ENCODE measurements at places on chromosomes 6 and 20. TPM values are rescaled to one million over a fixed set of nuclear protein-coding genes. Genes with fewer than 3 reads are reported as not detected.
A peak's percentile ranks its signal among the peaks of the same experiment; 100 is the strongest.

- H3K27ac ChIP-seq: no peak overlapping the region
- H3K4me3 ChIP-seq: no peak overlapping the region
- H3K36me3 ChIP-seq: no peaks in the 10 kb centered on the region
- H3K27me3 ChIP-seq: no peaks in the 10 kb centered on the region
- H3K4me1 ChIP-seq: no peaks in the 10 kb centered on the region
These were observed 378.7 kb upstream of the HSF2 start for GRCh38 chr6:122020588-122021264.

DNA sequence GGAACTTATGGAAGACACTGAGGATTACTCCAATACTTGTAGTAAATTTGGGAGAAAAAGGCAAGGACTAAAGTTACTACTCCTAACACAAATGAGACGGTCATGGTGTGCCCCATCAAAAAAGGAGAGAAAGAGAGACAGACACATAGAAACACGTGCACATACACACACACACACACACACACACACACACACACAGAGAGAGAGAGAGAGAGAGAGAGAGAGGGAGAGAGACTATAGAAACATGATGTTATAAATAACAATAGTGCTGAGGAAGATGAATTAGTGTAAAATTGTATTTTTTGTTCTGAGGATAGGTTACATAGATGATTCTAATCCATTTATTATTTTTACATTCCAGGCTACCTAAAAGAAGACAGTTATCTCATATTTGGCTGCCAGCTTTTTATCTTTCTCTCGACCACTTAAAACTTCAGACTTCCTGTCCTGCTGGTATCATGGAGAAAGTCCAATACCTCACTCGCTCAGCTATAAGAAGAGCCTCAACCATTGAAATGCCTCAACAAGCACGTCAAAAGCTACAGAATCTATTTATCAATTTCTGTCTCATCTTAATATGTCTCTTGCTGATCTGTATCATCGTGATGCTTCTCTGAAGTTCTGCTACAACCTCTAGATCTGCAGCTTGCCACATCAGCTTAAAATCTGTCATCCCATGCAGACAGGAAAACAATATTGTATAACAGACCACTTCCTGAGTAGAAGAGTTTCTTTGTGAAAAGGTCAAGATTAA lies 10.5 kb downstream of the PLN start:
- H3K4me1 ChIP-seq: peaks cover 25% of the 10 kb centered on the region
- peak overlapping the region; percentile 74 for H3K27ac ChIP-seq

- H3K36me3 ChIP-seq: no peaks in the 10 kb centered on the region
- no peak overlapping the region for H3K4me3 ChIP-seq
- no peak overlapping the region for H3K27ac ChIP-seq
- no peaks in the 10 kb centered on the region for H3K4me1 ChIP-seq
- no peaks in the 10 kb centered on the region for H3K27me3 ChIP-seq
These were observed 157.7 kb upstream of the AKAP12 start for GRCh38 chr6:151082079-151082478.

DNA sequence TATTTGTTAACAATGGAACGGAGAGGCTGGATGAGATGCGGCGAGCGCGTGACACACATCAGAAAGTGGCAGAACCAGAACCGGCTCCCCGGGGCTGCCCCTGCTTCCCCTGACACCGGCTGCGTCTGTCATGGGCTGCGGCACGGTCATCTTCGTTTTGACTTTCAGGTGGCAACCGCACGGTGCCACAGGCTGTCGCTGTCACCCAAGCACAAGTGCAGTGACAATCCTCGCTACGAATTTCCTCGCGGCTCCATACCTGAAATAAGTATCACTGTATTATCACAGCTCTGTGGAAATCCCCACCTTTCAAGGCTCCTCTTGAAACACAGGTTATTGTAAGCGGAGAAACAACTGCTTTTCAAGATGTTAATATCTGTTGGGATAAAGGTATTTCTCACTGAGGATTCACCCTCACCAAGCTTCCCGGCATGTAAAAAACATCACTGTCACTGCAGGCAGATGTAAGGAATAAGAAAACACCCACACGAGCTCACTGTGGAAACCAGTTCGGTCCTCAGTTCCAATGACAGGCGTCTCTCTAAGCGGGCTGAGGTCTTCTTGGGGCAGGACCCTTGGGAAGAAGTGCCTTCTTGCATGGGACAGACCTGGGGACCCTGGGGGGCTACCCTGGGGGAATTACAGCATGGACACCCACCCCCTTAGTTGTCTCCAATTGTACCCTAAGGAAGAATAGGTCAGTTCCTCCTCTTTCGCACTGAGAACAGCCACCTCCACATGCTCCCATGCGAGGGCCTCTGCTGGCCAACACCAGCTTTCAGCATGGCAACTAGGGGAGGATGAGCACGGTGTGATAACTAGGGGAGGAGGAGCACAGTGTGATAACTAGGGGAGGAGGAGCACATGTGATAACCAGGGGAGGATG lies 86.3 kb downstream of the DACT2 start:
- DNase-seq: no peak
- no peaks in the 10 kb centered on the region for H3K36me3 ChIP-seq
- H3K4me3 ChIP-seq: no peak overlapping the region
- H3K27me3 ChIP-seq: no peaks in the 10 kb centered on the region
- no peak overlapping the region for H3K27ac ChIP-seq

SMOC2 gene
- polyA plus RNA-seq: not detected

ABHD16B gene
- 1.1 TPM for polyA plus RNA-seq

FHL5 gene
- not detected for polyA plus RNA-seq

TMEM74B gene
- 0.18 TPM for polyA plus RNA-seq

CCM2L gene
- polyA plus RNA-seq: not detected

AGER gene
- polyA plus RNA-seq: 0.47 TPM

GTF2H4 gene
- 8.0 TPM for polyA plus RNA-seq

TDP2 gene
- polyA plus RNA-seq: 36.8 TPM

RCAN2 gene
- not detected for polyA plus RNA-seq
